ENCODE measurements at places on chromosomes 16 and 17. TPM values are rescaled to one million over a fixed set of nuclear protein-coding genes. Genes with fewer than 3 reads are reported as not detected.

- DNase-seq, result no peak
Observed at GRCh38 chr17:13421581-13422130, 180.1 kb downstream of the HS3ST3A1 start.

- no peak for DNase-seq
Observed at GRCh38 chr17:10116753-10117420, 81.5 kb downstream of the GAS7 start.

DNA sequence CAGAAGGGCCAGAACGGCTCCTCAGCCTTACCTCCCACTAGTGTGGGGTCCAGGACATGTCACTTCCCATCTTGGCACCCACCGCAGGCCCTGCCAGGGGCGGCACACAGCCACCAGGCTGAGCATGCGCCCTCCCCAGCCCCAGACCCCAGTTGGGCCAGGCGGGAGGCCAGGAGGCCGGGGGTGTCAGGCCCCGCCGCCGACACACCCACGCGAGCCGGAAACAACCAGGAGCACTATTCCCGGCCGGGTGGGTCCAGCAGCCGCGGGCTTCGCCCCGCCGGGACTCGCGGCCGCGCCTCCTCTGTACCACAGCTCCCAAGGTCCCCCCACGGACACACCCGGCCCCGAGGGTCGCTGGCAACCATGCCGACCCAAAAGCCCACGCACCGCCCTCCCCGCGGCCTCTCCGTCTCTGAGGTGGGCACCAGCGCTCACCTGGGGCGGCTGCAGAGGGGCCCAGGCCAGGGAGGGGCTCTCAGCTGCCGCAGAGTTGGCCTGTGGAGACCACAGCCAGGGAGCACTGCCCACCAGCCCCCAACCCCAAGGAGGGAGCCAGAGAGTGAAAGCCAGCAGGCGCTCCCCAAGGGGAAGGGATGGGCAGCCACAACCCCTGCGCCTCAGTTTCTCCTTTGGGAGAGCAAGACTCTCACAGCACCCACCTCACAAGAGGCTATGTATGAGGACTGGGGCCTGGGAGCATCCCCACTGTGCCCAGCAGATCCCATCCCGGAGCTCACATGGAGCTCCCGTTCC lies 18.0 kb downstream of the B9D1 start:
- no peak for DNase-seq

DNA sequence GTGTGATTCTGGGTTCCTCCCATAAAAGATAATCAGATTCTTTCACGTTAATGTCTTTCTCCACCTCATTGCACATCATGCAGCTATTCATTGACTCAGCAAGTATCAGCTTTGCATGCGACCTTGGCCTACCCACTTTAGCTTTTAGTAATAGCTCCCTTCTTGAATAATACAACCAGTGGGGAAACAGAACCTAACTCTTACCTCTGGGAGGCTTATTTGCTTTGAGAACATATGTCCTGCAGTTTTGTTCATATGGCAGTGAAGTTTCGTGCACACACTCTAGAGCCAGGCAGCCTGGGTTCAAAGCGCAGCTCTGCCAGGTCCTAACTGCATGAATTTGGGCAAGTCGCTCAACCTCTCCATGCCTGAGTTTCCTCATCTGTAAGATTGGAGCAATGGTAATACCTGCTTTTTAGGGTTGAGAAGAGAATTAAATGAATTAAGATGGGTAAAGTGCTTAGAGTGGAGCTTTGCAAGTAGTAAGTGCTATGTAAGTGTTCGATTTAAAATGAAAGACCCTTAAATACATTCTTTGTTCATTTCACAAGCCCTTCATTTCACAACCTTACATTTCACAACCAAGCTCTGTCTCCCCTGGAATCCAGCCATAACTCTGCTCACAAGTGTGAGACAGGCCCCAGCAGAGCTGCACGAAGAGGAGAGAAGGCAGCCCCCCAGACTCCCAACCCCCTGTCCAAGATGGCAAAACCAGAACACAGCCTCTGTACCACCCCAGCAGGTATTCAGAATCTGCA lies 29.3 kb downstream of the MAPT start:
- DNase-seq, result no peak

GRCh38 chr16:54595621-54596020 lies 309.0 kb upstream of the IRX3 start:
- DNase-seq, result no peak

- no peak for DNase-seq
Observed at GRCh38 chr16:70480127-70481105, 26.0 kb downstream of the FCSK start.

DNA sequence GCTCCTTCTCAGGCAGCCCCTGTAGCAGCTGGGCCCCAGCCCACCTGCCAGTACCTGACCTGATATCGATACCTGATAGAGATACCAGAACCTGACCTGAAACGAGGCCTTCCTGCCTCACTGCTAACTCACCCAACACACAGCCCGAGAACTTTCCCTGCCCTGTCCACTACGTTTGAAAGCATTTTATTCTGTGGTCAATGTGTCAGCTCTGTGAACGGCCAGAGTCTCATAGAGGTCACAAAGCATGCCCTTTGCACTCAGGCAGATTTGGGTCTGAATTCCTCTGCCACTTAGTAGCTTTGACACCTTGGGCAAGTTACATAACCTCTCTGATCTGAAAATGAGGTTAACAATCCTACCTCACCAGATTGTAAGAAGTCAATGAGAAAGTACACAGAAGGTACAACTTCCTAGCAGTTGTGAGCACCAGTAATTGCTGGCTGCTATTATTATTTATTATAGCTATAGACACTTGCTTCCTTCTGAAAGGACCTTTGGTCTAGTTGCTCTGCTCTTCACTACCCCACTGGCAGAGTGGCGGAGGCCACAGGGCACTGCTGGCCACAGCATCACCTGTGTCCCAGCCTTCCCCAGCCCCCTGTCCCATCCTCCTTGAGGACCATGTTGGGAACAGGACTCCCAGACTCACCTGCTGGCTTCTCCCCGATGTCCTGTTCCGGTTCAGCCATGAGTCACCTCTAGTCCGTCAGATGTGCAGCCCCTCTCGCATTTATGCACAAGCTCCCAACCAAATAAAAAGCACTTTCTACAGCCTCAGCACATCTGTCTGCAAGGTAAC lies 895 bp downstream of the ANKRD40CL start:
- no peak for DNase-seq

GRCh38 chr17:72005332-72006163 lies 115.3 kb upstream of the SOX9 start:
- no peak for DNase-seq

TAC4 gene
- polyA plus RNA-seq, result 1.1 TPM

SLC38A8 gene
- not detected for polyA plus RNA-seq

RHBDF1 gene
- polyA plus RNA-seq, result 50.0 TPM

CPPED1 gene
- 9.8 TPM for polyA plus RNA-seq
